ENCODE measurements at places on chromosomes 3 and 15.

- DNase-seq: no peak
These were observed 1062.4 kb downstream of the AGBL1 start for GRCh38 chr15:87142096-87142495.

DNA sequence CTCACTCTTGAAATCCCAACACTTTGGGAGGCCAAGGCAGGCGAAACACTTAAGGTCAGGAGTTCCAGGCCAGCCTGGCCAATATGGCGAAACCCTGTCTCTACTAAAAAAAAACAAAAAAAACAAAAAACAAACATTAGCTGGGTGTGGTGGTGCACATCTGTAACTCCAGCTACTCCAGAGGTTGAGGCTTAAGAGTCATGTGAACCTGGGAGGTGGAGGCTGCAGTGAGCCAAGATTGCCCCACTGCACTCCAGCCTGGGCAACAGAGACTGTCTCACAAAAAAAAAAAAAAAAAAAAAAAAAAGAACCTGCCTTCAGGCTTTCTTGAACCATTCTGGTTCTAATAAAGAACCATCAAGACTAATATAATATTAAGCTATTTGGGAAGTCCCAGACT lies 16.5 kb downstream of the ARPP19 start:
- no peak for DNase-seq

GRCh38 chr3:112498914-112499711 lies at the start of gene BTLA:
TSS of gene BTLA (minus strand) at chr3:112499472. CDS start at chr3:112499358, 114 bp downstream.
- no peak for DNase-seq

DNA sequence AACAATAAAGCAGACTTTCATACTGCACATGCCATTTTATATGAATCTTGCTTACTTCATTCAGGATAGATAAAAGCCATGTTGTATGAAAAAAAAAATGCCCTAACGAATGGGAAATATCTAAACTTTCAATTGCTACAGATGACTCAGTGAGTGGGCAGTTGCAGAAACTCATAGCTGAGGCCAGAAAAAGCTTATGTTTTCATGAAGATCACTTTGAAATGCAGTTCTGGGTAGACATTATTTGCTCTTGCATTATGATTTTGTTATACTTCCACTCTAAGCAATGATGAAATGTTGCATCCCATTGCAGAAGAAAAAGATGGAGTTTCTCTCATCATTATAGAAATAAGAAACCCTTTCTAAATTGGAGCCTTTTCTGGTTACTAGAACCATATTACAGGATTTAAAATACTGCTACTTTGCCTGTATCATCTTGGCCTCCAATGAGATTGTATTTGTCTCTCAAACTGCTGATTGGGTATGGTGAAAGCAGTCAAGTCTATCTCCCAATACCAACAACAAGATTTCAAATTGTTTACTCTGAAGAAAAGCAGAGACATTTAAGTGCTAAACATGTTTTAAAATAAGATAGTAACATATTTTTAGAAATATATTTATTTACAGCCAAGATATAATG lies 17.0 kb downstream of the PEAK1 start:
- no peak for DNase-seq

GRCh38 chr3:27326202-27326601 lies 43.0 kb downstream of the NEK10 start:
- no peak for DNase-seq

- DNase-seq: no peak
These were observed 25.8 kb downstream of the RAF1 start for GRCh38 chr3:12638105-12638504.

DNA sequence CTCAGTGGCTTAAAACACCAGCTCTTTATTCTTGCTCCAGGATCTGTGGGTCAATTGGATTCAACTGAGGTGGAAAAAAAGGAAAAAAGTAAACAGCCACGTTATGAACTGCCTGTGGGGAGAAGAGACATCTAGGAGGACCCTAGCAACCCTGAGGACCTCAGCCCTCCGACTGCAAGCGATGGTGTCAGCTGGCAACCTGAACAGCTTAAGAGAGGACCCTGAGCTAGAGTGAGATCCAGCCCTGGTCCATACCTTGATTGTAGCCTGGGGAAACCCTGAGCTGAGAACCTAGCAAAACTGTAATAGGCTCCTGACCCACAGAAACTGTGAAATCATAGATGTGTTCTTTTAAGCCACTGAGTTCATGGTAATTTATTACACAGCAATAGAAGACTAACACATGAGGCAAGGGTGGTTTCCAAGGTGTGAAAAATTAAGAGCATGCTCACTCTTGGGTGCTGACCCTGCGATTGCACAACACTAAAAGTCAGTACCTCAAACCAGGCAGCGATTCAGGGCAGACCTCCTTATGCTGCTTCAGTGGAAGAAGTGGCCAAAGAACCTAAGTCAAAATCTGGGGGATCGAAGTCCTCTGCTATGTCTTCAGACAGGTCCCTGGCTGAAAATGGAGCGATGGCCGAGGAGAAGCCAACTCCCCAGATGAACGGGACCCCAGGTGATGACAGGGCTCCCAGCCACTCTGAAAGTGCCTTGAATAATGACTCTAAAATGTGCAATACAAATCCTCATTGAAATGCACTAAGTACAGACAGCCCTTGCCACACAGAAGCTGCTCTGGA lies 57.7 kb downstream of the GASK1A start:
- no peak for DNase-seq

GRCh38 chr3:28198161-28198560 lies 43.3 kb upstream of the CMC1 start:
- DNase-seq: no peak

DNA sequence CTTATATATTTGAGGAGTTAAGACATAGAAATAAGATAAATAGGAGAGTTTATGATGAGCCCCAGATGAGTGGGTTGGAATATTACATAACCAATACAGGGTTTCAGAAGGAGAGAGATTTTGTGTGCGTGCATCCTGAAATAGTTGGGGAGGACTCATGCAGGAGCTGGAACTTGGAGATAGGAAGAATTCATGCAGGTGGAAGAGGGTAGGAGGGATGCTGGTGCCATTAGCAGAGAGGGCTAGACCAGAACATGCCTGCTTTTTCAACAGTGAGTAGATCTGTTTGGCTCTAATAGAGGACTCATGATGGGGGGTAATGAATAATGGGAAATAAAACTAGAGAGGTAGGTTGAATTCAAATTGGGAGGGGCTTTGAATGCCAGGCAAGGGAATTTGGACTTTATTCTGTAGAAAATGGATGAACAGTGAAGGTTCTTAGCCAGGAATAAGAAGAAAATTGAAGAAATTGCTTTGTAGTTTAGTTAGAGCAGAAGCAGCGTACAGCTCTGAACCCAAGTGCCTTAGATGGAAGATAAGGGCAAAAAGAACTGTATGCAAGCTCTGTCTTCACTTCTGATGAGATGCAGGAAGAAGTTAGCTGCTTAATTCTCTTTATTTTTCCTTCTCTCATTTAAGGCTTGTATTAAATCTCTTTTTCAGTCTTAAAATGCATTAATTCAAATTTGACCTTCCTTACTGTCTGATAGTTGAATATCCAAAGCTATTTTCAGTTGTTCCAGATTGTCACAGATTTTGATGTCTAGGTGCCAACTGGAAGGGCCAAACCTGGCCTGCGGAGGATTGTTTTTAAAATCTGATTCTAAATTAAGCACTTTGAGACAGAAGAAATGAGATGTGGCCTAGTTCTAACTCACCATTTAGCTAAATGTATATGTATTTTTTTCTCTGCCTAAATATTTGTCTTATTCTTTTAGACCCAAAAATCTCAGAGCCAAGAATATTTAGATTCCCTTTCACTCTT lies 86.3 kb downstream of the PPM1L start:
- DNase-seq: no peak

GRCh38 chr3:129378949-129379348 lies 49.5 kb downstream of the EFCAB12 start:
- no peak for DNase-seq
